ENCODE measurements at places on chromosomes 1 and 21. TPM values are rescaled to one million over a fixed set of nuclear protein-coding genes. Genes with fewer than 3 reads are reported as not detected.

DNA sequence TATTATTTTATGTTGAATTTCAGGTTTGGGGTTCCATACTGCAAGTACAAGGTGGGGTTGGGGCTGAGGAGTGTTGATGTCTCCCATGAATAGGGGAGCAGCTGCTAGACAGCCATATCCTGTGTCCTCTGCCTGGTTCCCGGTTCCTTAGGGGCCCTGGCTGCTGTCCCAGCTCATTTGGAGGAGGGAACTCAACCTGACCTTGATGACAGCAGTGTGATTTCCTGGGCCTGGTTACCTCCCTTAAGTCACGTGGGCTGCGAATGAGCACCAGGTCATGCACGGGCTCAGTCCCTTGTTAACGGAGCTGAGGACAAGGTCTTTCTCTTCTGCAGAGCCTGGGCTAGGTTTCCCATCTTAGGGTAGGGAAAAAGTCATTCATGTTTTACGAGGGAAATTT, 85.1 kb downstream of the MTR start:
- DNase-seq: no peak

DNA sequence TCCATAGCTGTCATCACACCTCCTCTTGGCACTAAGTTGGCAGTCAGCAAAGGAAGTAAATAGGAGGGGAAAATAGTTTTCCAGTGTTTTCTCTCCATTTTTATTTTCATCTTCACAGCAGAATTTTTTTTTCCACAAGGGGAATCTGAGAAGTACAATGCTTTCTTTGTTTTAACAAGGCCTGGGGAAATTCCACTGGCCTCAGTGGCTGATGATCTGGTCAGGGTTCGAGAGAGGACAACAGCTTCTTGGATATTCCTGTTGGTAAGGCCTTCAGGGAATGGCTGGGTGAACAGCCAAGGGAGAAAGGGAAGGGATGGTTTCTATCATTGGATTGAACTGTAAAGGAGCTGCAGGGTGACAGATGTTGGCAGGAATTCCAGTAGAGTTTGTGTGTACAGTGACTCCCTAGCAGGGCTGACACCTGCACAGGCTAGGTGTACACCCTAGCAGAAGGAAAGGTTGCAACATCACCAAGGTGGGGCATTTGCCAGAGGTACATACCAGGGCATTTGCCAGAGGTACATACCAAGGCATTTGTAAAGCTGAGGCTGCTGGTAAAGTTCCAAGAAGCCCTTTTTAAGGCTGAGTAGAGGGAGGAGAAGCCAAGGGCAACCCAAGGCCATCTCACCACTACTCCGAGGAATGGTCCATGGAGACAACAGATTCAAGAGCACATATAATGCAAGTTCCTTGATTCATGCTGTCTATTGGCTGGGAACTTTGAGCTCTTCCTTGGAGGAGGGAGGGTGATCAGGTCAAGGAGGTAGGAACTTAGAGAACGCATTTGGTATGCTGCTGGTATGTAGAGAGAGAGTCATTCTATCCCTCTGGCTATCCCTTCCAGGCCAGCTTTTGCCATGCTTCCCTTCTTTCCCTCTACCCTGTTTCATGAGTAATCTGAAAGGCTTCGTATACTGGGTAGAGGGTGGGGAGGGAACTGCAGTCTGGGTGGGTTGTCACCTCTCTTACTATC, 3.1 kb downstream of the GJA5 start:
- no peak for DNase-seq

- DNase-seq: no peak
These were observed 85.2 kb downstream of the TRIM11 start for GRCh38 chr1:228321435-228321834.

- no peak for DNase-seq
These were observed 199.4 kb upstream of the EDN2 start for GRCh38 chr1:41683681-41684500.

DNA sequence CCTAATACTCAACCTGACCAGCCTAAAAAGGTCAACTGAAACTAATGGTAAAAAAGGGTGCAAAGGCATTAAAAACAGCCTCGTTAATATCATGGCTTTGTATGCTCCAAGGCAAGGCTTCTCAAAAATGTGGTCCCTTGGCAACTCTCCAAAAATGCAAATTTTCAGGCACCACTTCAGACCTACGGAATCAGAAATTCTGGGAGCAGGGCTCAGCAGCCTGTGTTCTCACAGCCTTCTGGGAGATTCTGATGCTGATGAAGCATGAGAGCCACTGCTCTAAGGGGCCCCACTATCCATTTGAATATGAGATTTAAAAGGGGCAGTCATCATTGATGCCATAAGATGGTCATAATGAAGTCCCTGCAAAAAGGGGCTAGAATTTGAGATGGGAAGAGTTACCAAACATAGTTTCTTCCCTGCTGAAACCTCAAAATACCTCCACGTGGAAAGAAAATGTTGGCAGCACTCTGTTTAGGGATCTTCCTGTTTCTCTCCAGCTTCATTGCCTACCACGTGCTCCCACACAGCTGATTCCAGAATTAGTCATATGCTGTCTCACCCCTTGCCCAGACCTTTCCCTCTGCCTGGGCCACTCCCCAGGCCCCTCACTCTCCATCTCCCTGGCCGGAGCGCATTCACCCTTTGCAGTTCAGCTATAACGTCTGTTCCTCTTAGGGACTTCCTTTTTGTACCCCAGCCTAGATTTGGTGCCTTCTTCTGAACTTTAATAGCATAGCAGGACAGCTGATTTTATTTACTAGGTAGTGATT, 46.7 kb downstream of the PHC2 start:
- no peak for DNase-seq

- no peak for DNase-seq
These were observed 18.0 kb upstream of the OLIG2 start for GRCh38 chr21:33007747-33008146.

GRCh38 chr1:218953386-218953785, 220.3 kb upstream of the LYPLAL1 start:
- no peak for DNase-seq

GRCh38 chr1:202631076-202631923, 79.0 kb downstream of the SYT2 start:
- no peak for DNase-seq

DNA sequence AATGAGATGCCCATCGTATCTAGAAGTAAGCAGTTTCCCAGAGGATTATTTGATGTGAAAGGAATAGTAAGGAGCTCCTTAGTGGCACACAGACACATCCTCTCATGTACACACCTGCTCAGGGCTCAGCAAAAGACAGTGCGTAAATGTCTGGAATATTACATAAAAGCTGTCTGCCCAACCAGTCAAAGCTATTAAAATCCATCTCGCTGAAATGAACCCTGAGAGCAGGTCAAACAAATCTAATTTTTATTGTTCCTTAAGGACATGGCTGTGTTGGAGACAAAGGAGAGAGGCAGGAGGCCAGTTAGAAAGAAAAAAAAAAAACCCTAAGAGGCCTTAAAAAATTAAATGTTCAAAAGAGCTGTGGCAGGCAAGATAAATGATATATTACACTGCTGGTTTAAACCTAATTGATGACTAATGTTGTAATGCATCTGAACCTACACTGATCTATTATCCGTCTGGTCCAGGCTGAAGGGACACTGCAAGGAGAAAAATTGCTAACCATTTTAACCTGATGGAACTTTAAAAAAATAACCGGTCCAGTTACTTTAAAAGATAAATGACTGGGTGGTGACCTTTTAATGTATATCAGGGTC, 58.5 kb upstream of the FGGY start:
- no peak for DNase-seq

- DNase-seq: no peak
These were observed 63.6 kb downstream of the TMEM53 start for GRCh38 chr1:44610527-44611148.

SIPA1L2 gene
- 11.8 TPM for polyA plus RNA-seq

RSPH1 gene
- 0.84 TPM for polyA plus RNA-seq

OR2M5 gene
- polyA plus RNA-seq: not detected

FCAMR gene
- polyA plus RNA-seq: not detected

GPR157 gene
- polyA plus RNA-seq: 2.7 TPM

CLIC6 gene
- polyA plus RNA-seq: 4.6 TPM

LRRC39 gene
- 0.51 TPM for polyA plus RNA-seq

FAM151A gene
- polyA plus RNA-seq: 0.10 TPM

Measured in urinary bladder (tissue), 4 donors.